Lung microvascular endothelial cell (primary cell): ENCODE measurements at places on chromosomes 3 and 15.

DNA sequence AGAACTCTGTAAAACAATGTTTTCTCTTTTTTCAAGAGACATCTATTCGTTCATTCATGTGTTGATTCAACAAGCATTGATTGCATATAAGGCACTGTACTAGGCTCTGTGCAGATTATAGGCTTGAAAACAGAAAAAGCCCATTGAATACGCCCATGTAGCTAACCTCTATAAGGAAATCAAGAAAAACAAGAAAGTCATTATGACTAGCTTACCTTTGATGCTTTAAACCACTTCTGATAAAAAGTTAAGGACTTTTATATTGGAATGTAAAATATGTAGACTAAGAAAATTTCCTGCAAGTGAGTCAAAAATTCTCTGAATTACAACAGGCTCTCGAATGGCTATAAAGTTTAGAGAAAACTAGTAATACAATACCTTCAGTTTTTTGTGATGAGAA is 92.5 kb downstream of the BDH1 start:
- DNase-seq, result no peak

DNA sequence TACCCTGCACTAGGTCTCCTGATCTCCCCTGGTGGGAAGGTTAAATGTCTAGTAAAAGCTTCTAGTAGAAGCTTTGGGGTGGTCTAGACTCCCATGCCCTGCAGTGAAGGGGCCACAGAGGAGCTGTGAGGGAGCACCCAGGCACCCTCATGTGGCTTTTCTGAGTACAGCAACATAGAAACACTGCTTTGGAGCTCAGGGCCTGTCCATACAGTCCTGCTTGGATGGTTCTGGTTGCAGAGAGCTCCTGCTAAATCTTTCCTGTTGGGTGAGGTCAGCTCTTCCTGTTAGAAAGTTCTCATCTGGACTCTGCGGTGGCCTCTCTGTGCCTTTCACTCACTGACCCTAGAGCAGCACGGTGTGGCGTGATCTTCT is 47.8 kb downstream of the GPD1L start:
- DNase-seq, result peak; percentile 58

DNA sequence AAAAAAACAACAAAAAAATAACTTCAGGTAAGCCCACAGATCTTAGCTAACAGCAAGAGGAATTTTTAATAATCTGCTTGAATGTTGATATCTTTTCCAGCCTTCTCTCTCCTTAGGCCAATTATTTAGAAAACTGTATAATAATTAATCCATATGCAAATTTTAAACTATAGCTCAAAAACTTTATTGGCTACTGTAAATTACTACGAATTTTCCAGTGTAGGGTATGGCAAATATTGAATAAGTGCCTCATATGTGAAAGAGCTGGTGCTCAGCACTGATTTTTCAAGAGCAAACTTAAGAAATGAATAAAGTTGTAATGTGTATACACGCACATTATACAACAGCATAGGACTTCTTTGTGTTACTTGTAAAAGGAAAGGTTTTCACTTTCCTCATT is 123.0 kb downstream of the TFDP2 start:
- no peak for DNase-seq

DNA sequence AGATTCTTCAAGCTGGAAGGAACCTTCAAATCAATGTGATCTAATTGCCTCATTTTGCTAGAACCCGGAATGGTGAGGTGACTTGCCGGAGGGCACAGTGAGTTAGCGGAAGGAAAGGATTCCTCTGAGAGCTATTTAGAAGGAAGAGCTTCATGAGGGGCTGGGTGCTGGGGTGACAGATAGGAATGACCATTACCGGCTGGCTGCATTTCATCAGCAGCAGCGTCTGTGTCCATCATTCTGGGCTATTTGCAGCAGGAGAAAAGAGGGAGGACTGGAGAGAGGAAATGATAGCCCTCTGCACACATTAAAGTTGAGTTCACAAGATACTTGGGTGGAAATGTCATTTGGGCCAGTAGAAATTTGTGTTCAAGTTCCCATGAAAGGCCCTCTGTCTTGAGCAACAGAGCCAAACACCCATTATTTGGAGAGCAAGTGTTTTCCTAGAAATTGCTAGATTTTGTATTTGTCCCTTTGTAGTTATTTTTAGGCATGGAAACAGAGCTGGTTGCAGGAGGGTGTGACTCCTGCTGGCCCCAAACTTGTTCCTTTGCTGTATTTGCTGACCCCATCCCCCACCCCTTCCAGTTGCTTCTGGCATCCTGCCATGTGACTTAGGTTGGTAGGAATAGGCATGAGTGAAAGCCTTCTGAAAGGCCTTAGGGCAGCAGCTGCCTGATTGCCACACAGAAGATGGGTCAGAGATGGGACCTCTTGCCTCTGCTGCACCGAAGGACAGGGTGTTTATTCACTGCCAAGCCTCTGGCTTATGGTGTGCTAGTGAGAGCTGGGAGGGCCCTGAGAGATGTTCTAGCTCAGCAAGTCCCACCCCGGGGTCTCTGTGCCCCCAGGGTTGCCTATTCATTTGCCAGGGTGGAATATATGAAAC is 87.5 kb upstream of the PLXNA1 start:
- DNase-seq, result no peak

DNA sequence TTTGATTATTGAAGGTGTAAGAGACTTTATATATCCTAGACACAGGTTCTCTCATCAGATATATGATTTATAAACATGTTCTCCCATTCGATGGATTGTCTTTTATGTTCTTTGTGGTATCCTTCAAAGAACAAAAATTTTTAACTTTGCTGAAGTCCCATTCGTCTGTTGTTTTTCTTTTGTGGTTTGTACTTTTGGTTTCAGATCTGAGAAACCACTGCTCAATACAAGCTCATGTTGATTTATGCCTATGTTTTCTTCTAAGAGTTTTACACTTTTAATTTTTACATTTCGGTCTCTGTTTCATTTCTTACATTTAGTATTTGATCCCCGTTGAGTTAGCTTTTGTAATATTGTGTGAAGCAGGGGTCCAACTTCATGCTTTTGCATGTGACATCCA is 103.3 kb upstream of the SPRED1 start:
- no peak for DNase-seq
